NCI-H526 treated with DMSO at 0.1 percent for 48 hours (cell line): ENCODE measurements at places on chromosomes 1 and 21.

DNA sequence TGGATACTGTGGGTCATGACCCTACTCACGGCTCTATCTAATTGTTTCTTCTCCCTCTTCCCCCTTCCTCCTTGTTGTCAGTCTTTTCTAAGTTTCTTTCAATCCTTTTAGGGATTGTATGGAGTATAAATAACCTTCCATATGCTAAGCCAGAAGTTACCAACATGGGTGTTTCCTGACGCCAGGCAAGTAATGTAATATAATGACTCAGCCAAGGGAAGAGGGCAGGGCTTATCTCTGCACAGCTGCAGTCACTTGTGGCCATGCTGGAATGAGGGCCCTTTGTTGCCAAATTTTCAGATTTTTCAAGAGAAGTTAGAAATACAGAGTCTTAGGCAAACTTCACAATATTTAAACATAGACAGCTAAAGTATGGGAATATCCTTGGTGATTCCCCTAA lies 194.6 kb downstream of the ST6GALNAC3 start:
- no peak for DNase-seq

DNA sequence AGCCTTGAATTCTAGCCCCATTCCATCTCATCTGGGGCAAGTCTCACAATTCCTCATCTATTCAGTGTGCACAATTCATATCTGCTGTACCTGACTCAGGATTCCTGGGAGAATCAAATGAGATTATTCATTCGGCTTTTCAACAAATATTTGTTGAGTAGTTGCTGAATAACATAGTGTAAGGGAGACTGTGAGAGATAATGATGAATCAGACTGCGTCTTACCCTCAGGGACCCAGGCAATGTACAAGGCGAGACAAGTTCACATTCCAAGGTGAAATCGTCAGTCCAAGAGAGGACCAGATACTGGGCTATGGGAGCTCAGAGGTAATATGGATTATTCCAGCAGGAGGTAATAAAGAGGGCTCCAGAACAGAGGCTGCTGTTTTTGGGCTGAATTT lies 67.8 kb upstream of the SMYD2 start:
- no peak for DNase-seq

DNA sequence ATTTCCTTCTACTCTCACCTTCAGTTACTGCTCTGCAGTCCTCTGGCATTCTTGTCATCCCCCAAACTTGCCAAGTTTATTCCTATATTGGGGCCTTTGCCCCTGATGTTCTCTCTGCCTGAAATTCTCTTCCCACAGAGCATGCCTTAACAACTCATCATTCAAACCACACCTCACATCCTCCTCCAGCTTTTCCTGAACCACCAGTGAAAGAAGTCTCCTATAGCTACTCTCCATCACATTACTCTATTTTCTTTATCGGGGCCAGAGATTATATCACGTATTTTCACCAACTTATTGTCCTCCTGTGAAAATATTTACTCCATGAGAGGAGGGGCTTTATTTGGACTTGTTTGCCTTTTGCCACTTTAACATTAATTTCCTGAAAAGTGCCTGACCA lies 32.1 kb downstream of the EXTL2 start:
- no peak for DNase-seq

DNA sequence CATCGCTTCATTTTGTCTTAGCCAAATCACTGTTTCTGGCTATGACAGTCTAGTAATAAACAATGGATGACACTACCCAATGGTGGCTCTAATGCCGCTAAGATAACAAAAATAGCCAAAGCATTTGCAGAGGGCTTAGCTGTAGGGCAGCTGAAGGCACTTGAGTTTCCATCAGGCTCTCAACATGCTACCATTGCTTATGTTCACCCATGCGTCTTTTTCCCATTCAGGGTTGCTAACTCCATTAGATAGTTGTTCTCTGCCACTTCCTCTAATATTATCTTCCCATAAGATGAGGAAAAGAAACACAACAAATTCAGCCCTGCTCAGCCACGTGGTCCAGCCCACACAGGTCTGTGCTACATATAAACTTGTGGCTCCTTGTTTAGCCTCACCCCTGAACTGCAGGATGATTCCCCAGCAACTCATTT lies 159.6 kb downstream of the TOMM20 start:
- DNase-seq, result no peak

GRCh38 chr21:33968995-33969348 lies 53.4 kb upstream of the ATP5PO start:
- DNase-seq, result no peak

- DNase-seq, result no peak
Measured at GRCh38 chr1:41355761-41356160, 5.5 kb upstream of the FOXO6 start.

DNA sequence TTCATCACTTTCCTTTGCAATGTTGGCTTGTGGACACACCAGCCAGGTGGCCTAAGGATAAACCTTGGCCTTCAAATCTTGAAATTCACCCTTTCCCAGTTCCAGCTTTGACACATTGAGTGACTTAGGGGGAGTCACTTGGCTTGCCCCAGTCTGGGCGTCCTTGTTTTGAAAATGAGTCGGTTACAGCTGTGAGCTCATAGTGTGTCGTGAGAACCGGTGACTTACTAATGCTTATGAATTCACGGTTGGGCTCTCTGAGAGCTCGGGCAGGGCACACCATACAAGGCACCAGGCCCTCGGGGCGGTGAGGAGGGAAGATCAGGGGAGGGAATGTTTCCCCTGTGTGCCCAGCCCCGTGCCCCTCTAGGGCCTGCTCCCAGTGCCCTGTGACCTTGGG lies 126.9 kb upstream of the TMPRSS2 start:
- no peak for DNase-seq
